ENCODE measurements at places on chromosomes 5 and 9.

- DNase-seq = no peak
Observed at GRCh38 chr5:83785176-83785668, 64.6 kb upstream of the HAPLN1 start.

DNA sequence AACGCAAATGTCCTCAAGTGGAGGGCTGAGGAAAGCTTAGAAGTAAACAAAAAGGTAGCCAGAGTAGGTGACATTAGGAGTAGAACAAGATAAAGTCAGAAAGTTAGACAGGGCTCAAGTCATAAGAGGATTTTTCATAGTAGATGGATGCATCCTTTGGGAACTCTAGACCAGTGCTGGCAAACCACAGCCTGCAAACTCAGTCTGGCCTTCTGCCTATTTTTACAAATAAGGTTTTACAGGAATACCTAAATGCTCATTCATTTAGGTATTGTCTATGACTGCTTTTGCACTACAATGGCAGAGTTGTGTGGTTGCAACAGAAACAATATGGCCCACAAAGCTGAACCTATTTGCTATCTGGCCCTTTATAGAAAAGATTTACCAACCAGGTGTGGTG is 116.0 kb upstream of the HMHB1 start:
- no peak for DNase-seq

- DNase-seq = no peak
Observed at GRCh38 chr5:33317271-33317670, 123.5 kb upstream of the TARS1 start.

DNA sequence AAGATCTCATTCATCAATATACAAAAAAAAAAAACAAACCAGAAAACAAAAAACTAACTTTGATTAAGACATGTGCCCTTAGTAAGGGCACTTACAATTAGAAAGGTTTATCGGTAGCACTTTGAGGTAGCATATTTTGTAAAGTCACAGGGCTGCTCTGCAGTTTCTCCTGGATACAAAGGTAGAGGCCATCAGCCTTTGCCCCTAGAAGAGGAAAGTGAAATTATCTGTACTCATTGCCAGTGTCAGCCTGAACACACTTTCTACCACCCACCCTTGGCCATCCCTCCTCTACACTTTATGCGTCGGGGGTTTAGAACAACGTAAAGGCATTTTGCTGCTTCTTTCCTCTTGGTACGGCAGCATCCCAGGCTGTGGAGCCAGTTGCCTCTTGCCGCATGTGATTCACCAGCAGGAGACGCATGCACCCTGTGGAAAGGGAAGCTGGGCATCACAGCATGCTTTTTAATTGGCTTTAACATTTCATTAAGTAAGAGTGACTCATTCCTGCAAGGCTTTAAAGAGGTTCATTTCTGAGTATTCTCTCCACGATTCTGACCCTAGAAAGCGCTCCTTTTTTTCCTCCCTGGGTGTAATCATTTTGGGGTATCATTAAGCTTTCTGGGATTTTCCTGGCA is 84.6 kb downstream of the CEMIP2 start:
- peak; percentile 44 for DNase-seq
